ENCODE measurements at places on chromosomes 7 and 10.

- no peak for DNase-seq
Observed at GRCh38 chr10:27072436-27073114, 27.7 kb downstream of the ANKRD26 start.

DNA sequence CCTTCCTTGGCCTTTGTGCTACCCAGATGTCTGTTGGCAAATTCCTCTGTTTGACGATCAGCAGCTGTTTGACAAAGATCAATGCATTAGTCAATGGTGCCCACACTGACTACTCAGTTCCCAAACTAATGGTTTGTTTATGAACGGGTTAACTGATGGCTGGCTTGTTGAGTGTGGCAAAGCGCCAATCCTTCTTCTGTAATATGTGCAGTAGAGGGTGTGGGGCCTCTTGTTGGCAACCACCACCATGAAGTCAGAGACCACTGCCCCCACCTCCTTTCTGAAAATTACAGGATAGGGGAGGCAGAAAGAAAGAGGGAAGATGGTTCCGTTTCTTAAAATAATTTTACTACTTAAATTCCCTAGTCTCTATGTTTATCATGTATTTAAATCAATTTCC is 2.6 kb upstream of the PLCE1 start:
- DNase-seq = no peak

GRCh38 chr7:148615085-148615730 is 24.6 kb downstream of the C7orf33 start:
- DNase-seq = no peak

DNA sequence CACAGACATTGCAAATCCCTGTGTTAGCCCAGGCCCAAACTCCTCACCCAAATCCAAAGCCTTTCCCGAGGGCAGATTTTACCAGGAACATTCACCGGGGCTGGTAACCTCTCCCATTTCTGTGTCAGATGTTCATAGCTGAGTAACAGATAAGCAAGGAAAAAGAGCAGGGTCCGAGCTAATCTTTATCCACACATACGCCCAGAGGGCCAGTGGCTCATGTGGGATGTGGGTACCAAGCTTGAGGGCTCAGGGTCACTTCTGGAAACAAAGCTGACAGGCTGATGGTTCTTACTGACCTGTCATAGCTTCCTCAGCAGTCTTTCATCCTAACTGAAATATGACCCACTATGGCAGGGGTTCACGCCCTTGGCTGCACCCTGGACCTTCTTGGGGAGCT is 39.8 kb downstream of the HBP1 start:
- DNase-seq = no peak

- DNase-seq = no peak
Observed at GRCh38 chr7:139230023-139230422, 1.0 kb upstream of the UBN2 start.

DNA sequence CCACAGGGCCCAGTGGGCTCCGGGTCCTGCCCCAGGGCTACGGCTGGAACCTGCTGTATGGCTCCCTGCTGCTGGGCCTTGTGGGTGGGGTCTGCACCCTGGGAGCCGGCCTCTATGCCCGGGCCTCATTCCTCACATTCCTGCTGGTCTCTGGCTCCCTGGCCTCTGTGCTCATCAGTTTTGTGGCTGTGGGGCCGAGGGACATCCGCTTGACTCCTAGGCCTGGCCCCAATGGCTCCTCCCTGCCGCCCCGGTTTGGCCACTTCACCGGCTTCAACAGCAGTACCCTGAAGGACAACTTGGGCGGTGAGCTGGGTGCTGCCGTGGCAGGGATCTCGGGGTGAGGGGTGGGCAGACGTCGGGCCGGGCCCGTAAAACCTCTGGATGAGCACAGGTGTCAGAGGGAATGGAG is 4.4 kb downstream of the SLC12A9 start:
- no peak for DNase-seq

GRCh38 chr7:132321387-132321786 is 254.9 kb downstream of the PLXNA4 start:
- DNase-seq = no peak

- no peak for DNase-seq
Observed at GRCh38 chr10:75599875-75600648, 168.6 kb downstream of the LRMDA start.

GRCh38 chr7:37251222-37251621 is 197.4 kb downstream of the ELMO1 start:
- no peak for DNase-seq

DNA sequence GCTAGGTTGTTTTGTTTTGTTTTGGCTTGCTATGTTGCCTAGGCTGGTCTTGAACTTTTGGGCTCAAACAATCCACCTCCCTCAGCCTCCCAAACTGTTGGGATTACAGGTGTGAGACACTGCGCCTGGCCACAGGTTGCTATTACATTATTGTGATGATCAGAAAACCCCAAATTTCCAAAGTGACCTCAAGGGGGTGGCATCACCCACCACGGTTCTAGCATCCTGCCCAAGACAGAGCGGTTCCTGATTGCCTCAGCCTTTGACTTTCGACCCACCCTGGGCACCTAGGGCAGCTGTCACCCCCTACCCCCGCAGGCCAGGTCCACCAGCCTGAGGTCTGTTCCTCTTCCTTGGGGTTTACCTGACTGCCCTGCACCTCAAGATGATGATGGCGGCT is 28.4 kb downstream of the SBDS start:
- DNase-seq = no peak

- DNase-seq = peak; percentile 51
Observed at GRCh38 chr7:2242541-2243429, 759 bp downstream of the NUDT1 start.

DNA sequence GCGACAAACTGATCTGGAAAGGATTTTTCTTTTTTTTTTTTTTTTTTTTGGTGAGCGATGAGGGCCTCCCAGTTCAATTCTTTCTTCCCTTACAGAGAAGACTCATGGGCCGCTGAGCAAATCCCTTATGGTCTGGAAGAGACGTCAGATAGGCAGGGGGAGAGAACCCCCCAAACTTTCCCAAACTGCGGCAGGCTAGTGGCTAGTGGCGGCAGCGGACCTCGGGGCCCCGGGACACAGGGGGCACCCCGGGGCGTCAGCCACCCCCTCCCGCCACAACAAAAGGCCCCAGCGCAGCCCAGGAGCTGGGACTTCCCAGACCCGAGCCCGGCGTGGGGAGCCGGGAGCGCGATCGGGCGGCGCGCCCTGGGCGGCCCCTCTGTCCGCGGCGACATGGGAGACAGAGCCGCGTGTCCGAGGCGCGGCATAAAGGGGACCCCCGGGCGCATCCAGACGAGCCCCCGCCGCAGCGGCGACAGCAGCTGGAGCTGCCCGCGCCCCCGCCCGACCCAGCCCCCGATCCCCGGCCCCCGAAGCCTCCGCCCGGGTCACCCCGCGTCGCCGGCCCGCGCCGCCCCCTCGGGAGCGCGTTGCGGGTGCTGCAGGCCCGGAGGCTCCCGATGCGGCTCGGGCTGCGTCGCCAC is 755 bp downstream of the FAM171A1 start:
- DNase-seq = peak; percentile 34

DNA sequence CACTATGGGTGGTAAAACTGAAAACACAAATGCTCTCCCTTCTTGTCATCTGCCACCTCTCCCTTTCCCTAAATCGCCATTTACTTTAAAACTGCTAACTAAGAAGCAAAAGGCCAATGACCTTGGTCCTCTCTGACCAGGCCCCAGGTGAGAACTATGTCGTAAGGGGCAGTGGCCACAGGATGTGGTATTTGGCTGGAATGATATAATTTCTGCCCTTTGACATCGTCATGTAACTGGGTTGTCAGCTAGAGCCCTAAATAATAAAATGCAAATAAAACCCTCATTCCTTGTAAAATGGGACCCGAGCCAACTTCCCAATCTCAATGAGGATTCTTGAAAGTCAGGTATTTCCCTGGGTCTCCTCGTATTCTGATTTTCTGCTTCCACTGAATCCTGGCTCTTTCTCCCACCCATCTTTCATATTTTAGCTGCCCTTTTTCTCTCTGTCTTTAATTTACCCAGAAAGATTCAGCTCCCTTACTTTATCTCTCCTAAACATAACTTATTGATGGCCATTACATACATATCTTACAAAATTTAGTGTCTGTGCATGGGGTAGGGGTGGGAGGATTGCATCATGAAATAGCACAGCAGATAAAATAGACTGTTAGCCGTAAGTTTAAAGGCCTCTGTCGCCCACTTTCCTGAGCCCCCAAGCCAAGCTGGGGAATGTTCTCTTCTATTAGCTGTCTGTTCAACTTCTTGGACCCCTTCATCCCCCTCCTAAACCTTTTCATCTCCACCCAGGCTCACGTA is 3.2 kb upstream of the EEPD1 start:
- no peak for DNase-seq

DNA sequence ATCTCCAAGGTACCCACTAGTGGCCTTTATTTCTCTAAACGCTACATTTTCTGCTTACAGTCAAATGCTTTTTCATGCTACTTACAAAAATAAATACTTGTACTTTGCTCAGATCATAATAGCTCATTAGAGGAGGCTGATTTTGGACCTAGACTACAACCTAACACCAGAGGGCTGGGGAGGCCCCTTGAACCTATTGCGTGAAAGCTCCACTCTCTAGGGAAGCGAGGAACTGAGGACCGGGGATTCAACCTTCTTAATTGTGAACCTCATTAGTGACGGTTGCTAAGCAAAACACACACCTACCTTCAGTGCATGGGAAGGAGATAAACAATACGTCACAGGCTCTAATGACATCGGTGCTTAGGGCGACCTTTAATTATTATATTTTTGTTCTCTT is 92.1 kb downstream of the EBF3 start:
- DNase-seq = no peak

DNA sequence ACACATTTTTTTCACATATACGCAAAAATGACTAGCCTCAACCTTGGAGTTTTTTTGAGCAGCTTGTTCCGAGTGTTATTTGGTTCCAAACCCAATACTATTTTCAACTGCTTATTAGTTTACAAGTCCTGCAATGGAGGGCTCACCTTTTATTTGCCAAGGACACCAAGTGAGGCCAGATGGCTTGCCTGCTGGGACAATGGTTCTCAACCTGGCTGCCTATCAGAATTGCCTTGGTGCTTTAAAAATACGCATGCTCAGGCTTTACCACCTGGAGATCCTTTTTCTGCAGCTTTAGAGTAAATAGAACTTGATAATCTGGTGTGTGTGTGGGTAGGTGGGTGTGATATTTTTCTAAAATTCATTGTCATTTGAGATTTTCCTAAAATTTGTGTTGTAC is 276.8 kb downstream of the MTERF1 start:
- DNase-seq = no peak

DNA sequence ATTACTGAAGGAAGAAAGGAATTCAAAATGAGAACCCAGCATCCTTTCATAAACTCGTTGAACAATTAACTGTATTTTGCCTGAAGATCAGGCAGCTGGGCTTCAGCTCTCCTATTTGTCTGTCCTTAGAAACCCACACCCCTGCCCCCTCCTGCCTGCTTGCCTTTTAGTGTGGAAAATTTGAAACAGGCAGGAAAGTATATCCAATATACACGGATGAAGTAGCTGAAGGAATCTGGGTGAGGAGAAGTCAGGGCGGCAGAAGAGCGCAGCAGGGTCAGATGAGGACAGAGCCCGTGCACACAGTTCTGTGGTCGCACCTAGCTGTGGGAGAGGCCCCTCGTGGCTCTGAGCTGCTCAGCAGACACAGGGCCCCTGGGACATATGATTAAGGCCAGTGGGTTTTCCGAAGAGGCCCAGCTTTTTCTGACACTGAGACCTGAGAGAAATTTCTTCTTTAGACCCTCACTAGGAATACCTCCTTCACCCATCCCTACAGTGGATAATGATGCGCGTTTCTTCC is 87.9 kb downstream of the ACTR3B start:
- DNase-seq = no peak

- DNase-seq = no peak
Observed at GRCh38 chr7:44720301-44720700, 28.3 kb upstream of the ZMIZ2 start.

GRCh38 chr7:23787272-23787671 is 77.3 kb downstream of the STK31 start:
- no peak for DNase-seq

Data from GM06990 (cell line).